ENCODE measurements at places on chromosomes 7 and 10. TPM values are rescaled to one million over a fixed set of nuclear protein-coding genes. Genes with fewer than 3 reads are reported as not detected.

- no peaks in the 10 kb centered on the region for H3K36me3 ChIP-seq
- no peak overlapping the region for H3K27ac ChIP-seq
- no peak for DNase-seq
- no peaks in the 10 kb centered on the region for H3K4me1 ChIP-seq
Measured at GRCh38 chr7:105267244-105267643, 121.5 kb downstream of the SRPK2 start.

GRCh38 chr10:63520500-63521415 lies at the start of gene REEP3:
REEP3 (plus strand) TSS chr10:63521401; CDS start chr10:63521546, 145 bp downstream.
- peak within 1 kb of the TSS; percentile 65 for H3K4me3 ChIP-seq
- DNase-seq, result peak; percentile 80
- no peaks in the 10 kb centered on the region for H3K36me3 ChIP-seq
- H3K27me3 ChIP-seq, result no peaks in the 10 kb centered on the region

GRCh38 chr7:97075928-97076327 lies 41.6 kb upstream of the SDHAF3 start:
- H3K4me1 ChIP-seq, result no peaks in the 10 kb centered on the region
- H3K27ac ChIP-seq, result no peak overlapping the region
- DNase-seq, result no peak
- no peaks in the 10 kb centered on the region for H3K27me3 ChIP-seq
- H3K36me3 ChIP-seq, result no peaks in the 10 kb centered on the region

DNA sequence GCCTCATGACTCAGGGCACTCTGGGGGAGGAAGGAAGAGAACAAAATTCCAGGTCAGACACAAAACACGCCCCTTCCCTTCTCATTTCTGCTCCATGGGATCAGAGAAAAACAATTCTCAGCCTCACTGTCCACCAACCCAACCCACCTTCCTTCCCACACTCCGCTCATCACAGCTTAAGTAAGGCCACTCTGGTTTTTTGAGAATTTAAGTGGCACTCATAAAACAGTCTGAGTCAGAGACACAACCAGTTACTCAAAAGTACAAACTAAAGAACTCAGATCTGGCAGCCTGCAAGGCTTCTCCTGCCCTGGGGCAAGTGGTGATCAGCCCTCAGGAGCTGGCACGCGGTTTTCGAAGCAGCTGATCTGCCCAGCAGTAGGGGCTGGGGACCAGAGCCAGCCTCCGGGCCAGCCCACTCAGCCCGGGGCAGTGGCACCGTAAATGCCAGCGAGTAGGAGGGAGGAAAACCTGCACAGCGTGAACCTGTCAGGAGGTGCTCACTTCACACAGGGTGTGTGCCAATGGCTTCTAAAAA lies 39.1 kb upstream of the ABLIM1 start:
- H3K27me3 ChIP-seq, result no peaks in the 10 kb centered on the region
- no peak overlapping the region for H3K27ac ChIP-seq
- no peaks in the 10 kb centered on the region for H3K36me3 ChIP-seq
- no peak for DNase-seq

DNA sequence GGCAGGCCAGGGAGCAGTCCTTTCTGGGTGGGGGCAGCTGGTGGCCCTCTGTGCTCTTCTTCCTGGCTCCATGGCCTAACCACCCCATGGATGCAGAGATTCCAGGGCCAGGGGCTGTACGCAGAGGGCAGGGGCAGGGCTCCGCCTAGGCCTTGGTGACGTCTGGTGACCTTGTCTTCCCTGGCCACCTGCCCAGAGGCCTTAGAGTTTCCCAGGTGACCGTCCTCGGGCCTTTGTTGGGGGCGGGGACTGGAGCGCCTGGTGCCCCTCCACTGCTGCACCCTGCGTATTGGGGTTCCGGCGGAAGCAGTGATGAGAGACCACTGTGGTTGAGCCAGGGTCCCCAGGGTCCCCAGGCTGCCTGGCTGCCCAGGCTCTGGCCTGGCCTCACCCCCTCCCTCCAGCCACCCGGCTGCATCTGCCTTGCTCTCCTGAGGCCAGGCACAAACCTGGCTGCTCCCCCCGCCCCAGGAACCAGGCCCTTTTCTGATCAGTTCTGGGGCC lies 10.3 kb downstream of the PWWP2B start:
- no peaks in the 10 kb centered on the region for H3K36me3 ChIP-seq
- H3K4me1 ChIP-seq, result peaks cover 9% of the 10 kb centered on the region
- peak; percentile 65 for DNase-seq
- no peak overlapping the region for H3K4me3 ChIP-seq

DNA sequence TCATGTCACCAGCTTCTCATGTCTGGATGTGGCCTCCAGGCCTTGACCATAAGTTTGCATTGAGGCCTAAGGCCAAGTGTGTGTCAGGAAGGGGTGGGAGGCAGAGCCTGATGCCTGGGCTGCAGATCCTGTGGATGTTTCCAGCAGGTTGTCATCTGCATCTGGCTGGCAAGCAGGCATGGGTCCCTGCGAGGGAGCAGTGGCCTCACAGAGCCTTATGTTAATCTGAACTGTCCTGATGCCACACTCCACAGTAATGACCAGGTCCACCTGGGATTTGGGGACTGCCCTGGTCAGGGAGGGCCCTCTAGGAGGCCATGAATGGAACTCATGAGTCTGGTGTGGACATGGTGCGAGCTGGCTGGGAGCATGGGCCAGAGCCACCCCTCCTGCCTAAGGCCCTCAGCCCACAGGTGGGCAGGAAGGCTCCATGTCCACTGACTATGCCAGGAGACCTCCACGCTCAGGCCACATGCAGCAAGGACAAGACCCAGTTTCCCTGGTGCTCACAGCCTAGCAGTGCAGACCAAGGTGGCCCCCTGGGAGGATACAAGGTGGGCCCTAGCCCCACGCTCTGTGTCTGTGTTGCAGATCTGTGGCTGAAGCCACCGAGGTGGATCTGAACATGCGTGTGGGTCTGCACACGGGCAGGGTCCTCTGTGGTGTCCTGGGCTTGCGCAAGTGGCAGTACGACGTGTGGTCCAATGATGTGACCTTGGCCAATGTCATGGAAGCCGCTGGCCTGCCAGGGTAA lies 83.1 kb downstream of the ADCY1 start:
- H3K4me3 ChIP-seq, result no peak overlapping the region
- peak; percentile 27 for DNase-seq
- no peaks in the 10 kb centered on the region for H3K27me3 ChIP-seq
- no peak overlapping the region for H3K27ac ChIP-seq
- H3K36me3 ChIP-seq, result no peaks in the 10 kb centered on the region
- no peaks in the 10 kb centered on the region for H3K4me1 ChIP-seq

- no peak overlapping the region for H3K27ac ChIP-seq
- H3K36me3 ChIP-seq, result no peaks in the 10 kb centered on the region
- H3K27me3 ChIP-seq, result no peaks in the 10 kb centered on the region
- H3K4me3 ChIP-seq, result no peak overlapping the region
- peaks cover 12% of the 10 kb centered on the region for H3K4me1 ChIP-seq
Measured at GRCh38 chr10:12051241-12051640, 8.6 kb upstream of the UPF2 start.

- DNase-seq, result no peak
- H3K36me3 ChIP-seq, result no peaks in the 10 kb centered on the region
- H3K27me3 ChIP-seq, result no peaks in the 10 kb centered on the region
- H3K27ac ChIP-seq, result no peak overlapping the region
Measured at GRCh38 chr7:157971501-157971900, 616.1 kb downstream of the PTPRN2 start.

- no peaks in the 10 kb centered on the region for H3K4me1 ChIP-seq
- H3K27me3 ChIP-seq, result no peaks in the 10 kb centered on the region
- H3K4me3 ChIP-seq, result no peak overlapping the region
- no peak overlapping the region for H3K27ac ChIP-seq
Measured at GRCh38 chr7:149670288-149670687, 103.1 kb downstream of the ZNF467 start.

GRCh38 chr10:653991-654646 lies 35.3 kb downstream of the DIP2C start:
- H3K27ac ChIP-seq, result no peak overlapping the region
- no peaks in the 10 kb centered on the region for H3K36me3 ChIP-seq
- DNase-seq, result no peak
- no peak overlapping the region for H3K4me3 ChIP-seq
- no peaks in the 10 kb centered on the region for H3K27me3 ChIP-seq

- no peaks in the 10 kb centered on the region for H3K27me3 ChIP-seq
- no peak overlapping the region for H3K4me3 ChIP-seq
- no peaks in the 10 kb centered on the region for H3K36me3 ChIP-seq
- DNase-seq, result peak; percentile 54
- H3K4me1 ChIP-seq, result no peaks in the 10 kb centered on the region
Measured at GRCh38 chr7:112162142-112162766, 43.9 kb downstream of the DOCK4 start.

The RAB19 gene
- not detected for total RNA-seq

The AKR1D1 gene
- 247 TPM for total RNA-seq

The NEUROD6 gene
- not detected for total RNA-seq

The CCDC146 gene
- 2.6 TPM for total RNA-seq

Data from right lobe of liver (tissue), 6 donors.